ENCODE measurements at places on chromosomes 5 and 9.

DNA sequence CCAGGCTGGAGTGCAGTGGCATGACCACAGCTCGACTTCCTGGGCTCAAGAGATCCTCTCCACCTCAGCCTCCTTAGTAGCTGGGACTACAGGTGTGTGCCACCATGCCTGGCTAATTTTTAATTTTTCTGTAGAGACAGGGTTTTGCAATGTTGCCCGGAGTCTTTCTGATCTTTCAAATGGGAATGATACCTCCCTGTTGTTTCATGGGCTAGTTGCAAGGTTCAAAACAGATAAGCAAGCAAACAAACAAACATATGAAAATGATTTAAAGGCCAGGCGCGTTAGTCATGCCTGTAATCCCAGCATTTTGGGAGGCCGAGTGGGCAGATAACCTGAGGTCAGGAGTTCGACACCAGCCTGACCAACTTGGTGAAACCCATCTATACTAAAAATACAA is 45.3 kb upstream of the PLPP1 start:
- no peak for DNase-seq

- DNase-seq, result no peak
Measured at GRCh38 chr9:24071091-24071490, 245.1 kb upstream of the ELAVL2 start.

DNA sequence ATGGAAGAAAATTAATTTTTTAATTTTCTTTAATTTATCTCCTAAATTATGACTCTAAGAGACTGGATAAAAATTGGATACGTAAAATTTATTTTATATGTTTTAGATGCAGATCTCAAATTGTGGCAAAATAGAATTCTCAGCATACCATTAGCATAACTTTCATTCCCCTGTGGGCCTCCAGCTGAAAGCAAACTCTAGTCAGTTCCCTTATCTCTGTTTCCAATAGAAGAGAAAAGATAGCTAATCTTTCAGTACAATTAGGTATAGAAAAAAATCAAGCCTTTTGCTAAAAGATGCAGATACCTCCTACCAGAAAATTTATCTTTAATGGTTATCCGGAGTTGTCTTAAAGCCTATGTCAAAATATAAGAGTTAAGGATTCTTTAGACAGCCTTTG is 1530.6 kb downstream of the EFNA5 start:
- DNase-seq, result no peak

DNA sequence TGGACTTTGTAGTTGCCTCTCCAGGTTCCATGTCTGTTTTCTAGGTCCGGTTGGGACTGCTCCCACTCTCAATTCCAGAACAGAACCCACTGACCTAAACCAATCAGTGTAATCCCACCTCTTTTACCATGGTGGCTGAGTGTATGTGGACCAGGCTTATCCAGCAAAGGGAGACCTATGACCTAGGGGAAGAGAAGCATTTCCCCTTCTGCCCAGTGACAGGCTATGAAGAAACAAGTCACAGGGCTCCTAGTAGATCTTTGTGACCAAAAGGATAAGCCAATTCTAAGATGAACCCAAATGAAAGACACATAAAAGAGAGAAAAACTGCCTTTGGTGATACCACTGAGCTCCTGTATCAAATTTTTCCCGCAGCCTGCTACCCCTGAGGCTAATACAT is 6.3 kb downstream of the NMRK1 start:
- no peak for DNase-seq

DNA sequence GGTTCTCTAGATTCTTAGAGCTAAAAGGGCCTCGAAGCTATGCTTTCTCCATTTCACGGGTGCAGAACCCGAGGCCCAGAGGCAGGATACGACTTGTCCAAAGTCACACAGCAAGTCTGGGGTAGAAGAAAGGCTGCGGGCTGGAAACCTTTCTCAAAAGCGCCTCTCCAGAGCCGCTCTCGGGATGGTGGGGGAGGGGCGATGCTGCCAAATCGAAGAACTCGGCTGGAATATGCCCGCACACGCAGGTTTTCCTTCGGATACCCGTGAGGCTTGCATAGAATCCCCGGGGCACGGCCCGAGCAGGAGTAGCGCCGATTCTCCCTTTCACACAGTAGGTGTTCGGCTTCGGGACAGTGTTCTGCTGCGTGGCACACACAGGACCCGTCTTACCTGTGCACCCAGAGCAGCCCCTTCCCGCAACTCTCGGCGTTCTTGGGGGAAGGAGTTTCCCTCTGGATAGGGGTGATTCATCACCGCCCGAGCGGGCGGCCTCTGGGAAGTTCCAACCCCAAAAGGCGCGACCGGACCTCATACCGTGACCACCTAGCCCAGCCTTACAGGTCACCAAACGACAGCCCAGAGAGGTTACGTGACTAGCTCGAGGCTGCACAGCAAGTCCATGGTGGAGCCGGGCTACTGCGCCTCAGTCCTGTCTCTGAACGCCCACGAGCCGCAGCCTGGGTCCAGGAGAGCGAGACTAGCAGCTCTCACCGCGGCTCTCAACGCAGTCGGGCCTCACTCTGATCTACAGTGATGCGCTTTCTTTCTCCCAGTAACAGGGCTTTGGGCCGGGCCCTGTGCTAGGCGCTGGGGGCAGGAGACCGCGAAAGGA is 4.1 kb downstream of the PAX5 start:
- no peak for DNase-seq

- no peak for DNase-seq
Measured at GRCh38 chr5:42592401-42593140, 164.0 kb upstream of the CCDC152 start.

DNA sequence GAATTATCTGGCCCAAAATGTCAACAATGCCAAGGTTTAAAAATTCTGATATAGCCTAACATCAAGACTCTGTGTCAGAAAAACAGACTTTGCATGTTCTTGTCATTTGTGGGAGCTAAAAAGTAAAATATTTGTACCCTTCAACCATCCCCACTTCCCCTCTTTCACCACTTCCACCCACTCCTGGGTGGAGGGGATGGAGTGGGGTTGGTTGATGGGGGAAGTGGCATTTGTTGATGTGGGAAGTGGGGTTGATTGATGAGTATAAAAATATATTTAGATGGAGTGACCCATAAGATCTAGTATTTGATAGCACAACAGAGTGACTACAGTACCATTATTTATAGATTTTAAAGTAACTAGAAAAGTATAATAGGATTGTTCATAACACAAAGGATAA is 55.0 kb upstream of the C9orf72 start:
- no peak for DNase-seq

DNA sequence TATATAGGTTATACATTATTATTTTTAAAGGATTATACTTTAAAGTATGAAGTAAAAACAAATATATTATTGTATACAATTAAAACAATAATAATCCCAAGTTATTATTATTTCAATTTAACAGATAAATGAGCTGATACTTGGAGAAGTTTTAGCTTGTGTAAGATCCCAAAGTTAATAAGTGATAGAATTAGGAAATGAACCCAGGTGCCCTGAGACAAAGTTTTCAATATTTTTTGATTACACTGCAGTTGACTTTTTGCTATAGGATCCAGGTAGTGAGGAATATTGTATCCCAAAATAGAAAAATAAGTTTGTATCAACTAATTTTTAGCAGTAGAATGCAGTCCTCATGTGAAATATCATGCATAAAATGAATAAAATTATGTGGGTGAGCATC is 543.2 kb upstream of the ZNF608 start:
- no peak for DNase-seq

DNA sequence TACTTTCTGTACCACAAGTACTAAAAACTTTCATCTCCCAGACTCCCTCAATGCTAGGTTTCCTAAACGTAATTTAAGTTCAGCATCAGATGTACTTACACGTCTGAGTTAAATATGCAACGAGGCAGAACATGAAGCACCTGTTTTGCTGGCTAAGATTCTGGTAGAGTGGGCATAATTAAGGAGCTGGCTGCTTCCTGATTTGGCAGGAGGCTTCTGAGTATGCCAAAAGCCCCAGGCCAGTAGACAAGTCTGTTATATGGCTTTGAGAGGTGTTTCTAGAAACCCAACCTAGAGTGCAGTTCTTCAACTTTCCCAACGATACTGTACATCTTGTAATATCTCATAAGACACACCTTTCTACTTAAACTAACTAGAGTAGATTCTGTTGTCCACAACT is 13.6 kb downstream of the TICAM2 start:
- no peak for DNase-seq

- no peak for DNase-seq
Measured at GRCh38 chr9:88420227-88420626, 32.0 kb downstream of the SPIN1 start.

DNA sequence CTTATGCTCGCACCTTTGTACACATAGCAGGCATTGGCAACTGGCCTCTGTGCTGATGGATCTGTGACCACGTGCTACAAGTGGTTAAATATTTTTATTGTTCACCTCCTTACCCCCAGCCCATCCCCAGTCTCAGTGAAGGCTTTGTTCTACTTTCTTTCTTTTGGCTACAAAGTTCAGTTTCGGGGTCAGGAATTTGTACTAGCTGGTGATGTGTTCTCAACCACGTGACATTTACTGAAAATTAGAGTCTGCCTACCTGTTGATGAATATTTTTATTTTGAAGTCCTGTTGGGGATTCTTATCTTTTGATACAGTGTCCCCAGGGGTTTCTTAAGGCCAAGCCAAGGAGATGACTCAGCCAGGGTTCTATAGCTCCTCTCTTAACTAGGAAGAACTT is 47.8 kb downstream of the C9orf57 start:
- DNase-seq, result no peak

- DNase-seq, result no peak
Measured at GRCh38 chr5:110045158-110045557, 355.4 kb downstream of the MAN2A1 start.

DNA sequence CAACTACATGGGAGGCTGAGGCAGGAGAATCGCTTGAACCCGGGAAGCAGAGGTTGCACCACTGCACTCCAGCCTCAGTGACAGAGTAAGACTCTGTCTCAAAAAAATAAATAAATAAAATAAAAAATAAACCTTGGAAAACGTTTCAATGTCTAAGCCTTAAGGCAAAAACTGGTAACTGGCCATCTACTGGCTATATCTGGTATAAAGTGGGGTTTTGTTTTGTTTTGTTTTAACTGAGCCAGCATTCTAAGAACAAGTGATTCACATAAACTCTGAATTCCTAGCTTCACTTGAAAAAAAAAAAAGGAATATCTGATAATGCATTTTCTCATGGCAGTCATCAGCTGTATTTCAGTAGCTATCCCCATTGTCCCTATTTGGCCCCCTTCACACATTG is 126.1 kb upstream of the EFNA5 start:
- no peak for DNase-seq

DNA sequence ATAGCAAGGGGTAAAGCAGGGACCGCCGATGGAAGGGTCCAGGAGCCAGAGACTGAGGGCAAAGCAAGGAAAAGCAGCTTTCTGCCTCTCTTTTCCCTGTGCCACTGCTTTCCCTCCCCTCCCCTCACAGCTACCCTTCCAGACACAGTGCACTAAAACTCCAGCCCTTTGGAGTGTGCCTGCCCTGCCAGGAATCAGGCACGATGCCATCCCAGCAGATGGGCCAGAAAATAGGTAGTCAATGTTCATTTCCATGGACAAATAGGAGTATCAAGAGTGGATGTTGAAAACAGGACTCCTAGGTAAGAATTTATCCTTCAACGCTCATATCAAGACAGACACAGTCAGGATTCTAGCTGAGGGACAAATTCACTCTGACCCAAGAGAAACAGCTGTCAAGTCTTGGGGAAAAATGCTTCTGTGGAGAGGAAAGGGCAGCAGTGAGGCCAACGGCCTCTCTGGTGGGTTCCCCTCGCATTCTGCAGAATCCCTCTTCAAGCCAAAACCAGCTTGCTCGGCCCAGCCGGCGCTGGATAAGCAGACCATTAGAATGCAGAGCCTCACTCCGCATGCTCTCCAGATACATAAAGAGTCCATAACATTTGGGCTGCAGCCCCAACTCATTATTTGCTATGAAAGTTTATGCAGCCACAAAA is 138.0 kb downstream of the CAAP1 start:
- no peak for DNase-seq

DNA sequence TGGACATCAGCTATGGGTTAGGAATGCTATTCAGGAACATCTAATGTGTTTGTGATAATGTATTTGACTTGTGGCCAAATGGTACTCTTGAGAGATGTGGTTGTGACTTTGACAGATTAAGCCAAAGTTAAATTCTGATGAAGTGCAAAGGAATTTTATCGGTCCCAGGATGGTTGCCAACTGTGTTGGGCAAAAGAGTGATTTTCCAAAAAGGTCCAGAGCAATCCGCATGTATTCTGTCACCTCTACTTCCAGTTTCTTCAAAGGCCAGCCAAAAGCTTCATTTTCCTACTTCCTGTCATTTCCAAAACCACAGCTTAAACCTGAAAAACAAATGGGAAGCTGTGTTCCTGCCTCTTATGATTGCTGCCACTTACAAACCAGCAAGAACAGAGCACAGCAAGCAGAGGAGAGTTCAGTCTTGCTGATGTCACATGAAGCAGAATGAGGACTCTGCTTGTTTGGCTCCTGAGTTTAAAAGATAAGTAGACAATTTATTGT is 59.8 kb downstream of the MARCHF3 start:
- no peak for DNase-seq

DNA sequence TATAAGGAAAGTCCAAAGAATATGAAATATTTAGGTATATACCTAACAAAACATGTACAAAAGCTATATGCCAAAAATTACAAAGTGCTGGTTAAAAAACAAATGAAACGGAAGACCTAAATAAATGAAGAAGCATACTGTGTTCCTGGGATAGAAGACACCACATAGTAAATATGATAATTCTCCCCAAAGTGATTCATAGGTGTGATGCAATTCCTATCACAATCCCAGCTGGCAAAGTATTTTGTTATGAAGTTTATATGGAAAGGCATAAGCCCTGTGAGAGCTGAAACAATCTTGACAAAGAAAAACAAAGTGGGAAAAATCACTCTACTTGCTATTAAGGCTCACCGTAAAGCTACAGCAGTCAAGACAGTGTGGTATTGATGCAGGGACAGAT is 2.6 kb upstream of the SMIM23 start:
- DNase-seq, result no peak

DNA sequence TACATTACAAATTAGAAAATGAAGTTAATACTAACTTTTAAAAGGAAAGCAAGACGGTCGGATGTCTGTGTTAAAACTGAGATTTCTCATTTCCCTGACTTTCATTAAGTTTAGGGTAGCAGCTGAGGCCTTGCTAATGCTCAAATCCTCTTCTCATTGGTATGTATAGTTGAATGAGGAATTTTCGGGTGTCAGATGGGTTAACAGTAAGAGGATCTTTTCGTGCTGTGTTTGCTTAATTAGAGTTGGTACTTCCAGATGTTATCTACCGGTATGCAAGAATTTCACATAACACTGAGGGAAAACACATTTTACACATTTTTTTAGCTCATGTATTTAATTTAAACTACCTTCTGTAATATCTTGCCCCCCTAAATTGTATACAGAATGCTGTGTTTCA is 168.2 kb upstream of the CTNND2 start:
- no peak for DNase-seq

GRCh38 chr5:150759334-150759583 is 442 bp upstream of the DCTN4 start:
- DNase-seq, result no peak

DNA sequence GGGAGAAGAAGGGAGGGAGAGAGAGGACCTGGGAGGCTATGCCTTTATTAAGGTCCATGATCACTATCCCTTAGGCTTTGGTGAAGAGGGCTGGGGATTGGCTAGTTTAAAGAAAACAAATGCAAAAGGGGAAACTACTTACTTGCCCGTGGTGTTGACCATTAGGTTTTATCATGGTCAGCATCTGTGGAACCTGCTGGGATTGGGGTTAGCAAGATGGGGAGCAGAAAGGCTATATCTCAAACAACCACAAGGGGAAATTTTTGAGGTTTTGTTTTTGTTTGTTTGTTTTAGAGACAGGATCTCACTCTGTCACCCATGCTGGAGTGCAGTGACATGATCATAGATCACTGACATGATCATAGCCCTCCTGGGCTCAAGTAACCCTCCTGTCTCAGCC is 9.0 kb upstream of the RAD23B start:
- DNase-seq, result no peak

All from T-helper 2 cell (primary cell).